ENCODE measurements at places on chromosomes 5 and 9. TPM values are rescaled to one million over a fixed set of nuclear protein-coding genes. Genes with fewer than 3 reads are reported as not detected.

The SOX30 gene
- total RNA-seq = 0.11 TPM

The NPDC1 gene
- 20.1 TPM for total RNA-seq

The ORM1 gene
- total RNA-seq = not detected

The FRMPD1 gene
- not detected for total RNA-seq

The SPATA31E1 gene
- not detected for total RNA-seq

The SHISAL2B gene
- not detected for total RNA-seq

The PCDHA9 gene
- total RNA-seq = not detected

The FAM163B gene
- not detected for total RNA-seq

The DEPDC1B gene
- 50.8 TPM for total RNA-seq

The ORM2 gene
- not detected for total RNA-seq

The CSF1R gene
- not detected for total RNA-seq

The SEMA5A gene
- total RNA-seq = not detected

The EPB41L4A gene
- total RNA-seq = not detected

The FOXD4L3 gene
- total RNA-seq = 0.13 TPM

The GDF9 gene
- total RNA-seq = 0.52 TPM

The SFXN1 gene
- total RNA-seq = 261 TPM

The TLE4 gene
- total RNA-seq = 51.8 TPM

The KCNMB1 gene
- total RNA-seq = not detected

The SLC6A7 gene
- not detected for total RNA-seq

The HCN1 gene
- not detected for total RNA-seq

The PCA3 gene
- total RNA-seq = not detected

The FST gene
- total RNA-seq = not detected

The NMUR2 gene
- not detected for total RNA-seq

The CACNA1B gene
- total RNA-seq = not detected

The RNF208 gene
- 3.6 TPM for total RNA-seq

The SH2D3C gene
- total RNA-seq = 77.5 TPM

The SELENOP gene
- total RNA-seq = 0.55 TPM

The HRCT1 gene
- not detected for total RNA-seq

The ADAMTS13 gene
- total RNA-seq = 2.5 TPM

The SMIM33 gene
- 0.32 TPM for total RNA-seq

The NME5 gene
- total RNA-seq = not detected

The GABRB2 gene
- total RNA-seq = not detected
